SHP77 treated with DMSO at 0.1 percent for 48 hours (cell line): ENCODE measurements at places on chromosomes 4 and X.

GRCh38 chrX:88416002-88416401 lies 331.0 kb upstream of the CPXCR1 start:
- DNase-seq: no peak

DNA sequence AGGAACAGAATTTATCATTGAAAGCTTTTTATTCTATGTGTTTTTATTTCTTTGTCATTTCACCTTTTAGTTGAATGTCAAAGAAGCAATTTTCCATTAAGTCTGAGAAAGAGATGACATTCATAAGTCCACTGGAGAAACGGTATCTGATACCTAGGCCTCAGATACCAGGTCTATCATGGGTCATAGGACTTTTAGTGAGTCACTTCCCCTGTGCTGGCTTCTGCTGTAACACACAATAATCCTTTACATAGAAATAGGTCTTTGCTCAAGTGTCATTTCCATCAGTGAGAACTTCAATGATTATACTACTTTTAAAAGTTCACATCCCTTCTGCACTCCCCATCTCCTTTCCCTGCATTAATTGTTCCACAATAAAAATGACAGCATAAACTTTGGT lies 125.5 kb upstream of the ARMCX2 start:
- DNase-seq: no peak

GRCh38 chrX:131763674-131764073 lies 219.8 kb downstream of the OR13H1 start:
- no peak for DNase-seq

- DNase-seq: no peak
These were observed 42.1 kb upstream of the SPINK2 start for GRCh38 chr4:56863441-56864139.

DNA sequence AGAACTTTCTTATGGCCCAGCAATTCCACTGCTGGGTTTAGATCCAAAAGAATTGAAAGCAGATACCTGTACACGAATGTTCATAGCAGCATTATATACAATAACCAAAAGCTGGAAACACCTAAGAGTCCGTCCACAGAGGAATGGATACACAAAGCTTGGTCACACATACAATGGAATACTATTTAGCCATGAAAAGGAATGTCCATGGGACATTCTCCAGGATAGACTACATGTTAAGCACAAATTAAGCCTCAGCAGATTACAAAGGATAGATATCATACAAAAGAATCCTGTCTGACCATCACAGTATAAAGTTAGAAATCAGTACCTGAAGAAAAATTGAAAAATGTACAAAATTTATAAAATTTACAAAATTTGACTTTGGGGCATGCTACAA lies 12.7 kb upstream of the MAEA start:
- DNase-seq: no peak

DNA sequence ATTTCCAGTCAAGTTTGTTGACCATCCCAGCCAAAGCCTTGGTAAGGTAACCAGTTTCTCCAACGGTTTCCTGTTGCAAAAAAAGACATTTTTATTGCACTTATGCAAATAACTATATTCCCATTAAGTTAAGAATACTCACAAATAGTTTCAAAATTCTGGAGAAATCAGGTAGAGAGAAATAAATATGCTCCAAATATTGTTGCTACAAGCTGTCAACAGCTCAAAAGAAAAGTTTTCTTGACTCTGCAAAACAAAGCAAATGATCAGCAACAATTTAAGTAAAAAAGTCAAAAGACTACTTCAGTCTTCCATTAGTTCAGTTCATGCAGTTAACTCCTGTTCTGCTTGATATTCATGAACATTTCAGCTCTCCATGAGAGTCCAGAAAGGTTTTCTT lies 49.0 kb upstream of the UGT8 start:
- no peak for DNase-seq

- no peak for DNase-seq
These were observed 66.0 kb downstream of the CAMK2D start for GRCh38 chr4:113695328-113696169.

DNA sequence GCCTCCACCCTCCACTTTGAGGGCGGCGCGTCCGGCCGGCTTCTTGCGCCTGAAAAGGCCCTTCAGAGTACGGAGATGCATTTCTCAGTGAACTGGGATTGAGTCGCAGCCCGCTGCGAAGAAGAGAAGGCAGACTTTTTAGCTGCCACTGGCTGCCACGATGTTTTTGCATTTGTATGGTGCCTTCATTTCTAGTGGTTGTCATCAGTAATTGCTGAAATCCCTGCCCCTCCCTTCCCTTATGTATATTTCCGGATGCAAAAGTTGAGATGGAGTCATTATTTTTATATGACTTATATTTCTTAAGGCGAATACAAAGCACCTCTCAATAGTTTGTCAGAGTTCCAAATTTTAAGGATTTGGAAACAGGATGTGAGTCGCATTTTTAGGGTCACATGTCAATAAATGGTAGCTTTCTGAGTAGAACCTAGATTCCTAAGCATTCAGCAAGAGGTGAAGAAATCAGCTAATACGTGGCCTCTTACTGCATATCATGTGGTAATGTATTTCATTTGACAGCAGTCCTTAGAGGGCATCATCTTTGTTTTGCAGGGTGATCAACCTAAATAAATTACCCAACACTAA lies 658 bp downstream of the ATP6AP2 start:
- no peak for DNase-seq

DNA sequence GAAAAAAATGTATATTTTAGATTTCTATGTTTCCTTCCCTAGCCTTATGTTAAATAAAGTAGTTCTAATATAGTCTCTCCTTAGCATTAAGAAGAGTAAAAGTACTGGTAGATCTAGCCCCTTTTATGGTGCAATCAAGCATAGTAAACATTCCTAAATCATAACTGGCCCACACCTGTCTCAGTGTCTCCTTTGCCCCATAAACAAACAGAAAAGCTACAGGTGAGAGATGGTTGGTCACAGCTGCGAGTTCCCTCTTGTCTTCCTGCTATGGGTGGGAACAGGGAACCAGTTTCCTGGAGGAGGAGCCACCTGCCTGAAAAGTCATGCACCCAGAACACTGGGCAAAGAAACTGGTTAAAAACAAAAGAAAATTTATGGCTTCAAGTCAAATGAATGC lies 16.6 kb downstream of the SOWAHB start:
- DNase-seq: no peak

- DNase-seq: no peak
These were observed 4.5 kb downstream of the CBR4 start for GRCh38 chr4:169005453-169006099.

DNA sequence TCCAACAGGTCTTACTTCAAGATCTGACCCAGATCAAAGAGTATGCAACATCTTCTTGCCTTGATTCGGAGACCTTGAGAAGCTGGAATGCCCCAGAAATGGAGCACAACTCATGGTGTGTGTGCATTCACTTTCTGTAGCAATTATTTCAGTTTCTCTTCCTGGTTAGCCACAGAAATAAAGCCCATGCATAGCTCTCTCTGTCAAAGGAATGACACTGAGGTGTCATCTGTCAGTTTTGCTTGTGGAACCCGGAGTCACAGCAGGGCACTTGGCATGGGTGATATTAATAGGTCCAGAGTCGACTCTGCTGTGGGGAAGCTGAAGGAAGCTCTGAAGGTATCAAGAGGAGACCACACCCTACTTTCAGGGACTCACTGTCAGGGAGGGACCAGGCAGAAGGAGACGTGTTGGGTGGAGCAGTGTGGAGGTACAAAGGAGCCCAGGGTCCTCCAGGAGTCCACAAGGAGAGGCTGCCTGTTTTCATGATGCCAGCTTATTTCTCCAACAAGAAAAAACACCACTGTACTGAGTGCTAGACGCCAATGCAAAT lies 10.7 kb downstream of the CLNK start:
- no peak for DNase-seq

DNA sequence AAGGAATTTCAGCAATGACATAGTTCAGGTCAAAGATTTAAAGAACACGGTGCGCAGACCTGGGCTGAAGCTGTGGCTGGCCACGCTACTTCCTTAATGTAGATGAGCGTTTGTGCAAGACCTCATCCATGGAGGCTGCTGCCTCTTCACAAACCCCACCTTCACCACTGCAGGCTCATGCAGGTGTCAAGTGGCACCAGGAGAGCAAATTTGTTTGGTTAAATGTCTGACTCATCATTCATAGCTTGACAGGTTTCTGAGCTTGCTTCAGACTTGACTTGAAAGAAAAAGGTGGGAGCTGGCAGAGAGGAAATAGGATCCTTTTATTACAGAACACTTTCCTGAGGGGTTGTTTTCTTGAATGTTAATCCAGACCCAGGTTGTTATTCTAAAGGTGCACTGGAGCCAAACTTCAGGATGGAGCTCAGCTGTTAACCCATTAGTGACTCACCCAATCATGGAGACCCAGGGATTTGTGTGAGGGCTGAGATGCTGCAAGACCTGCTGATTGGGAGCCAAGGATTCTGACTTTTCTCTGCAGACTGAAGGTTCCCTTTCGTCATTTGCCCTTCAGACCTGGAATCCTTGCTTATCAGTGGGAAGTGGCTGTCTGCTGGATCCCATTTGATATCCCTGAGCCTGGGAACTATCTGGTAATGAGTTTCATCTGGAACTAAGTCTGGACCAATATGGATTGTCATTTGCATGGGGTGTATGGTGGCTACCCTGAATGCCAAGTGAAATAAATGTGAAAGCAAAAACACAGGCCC lies 315.3 kb downstream of the PTTG2 start:
- DNase-seq: no peak
